ENCODE measurements at places on chromosomes 5 and 9. TPM values are rescaled to one million over a fixed set of nuclear protein-coding genes. Genes with fewer than 3 reads are reported as not detected.

The MEIKIN gene
- not detected for total RNA-seq

The GPR151 gene
- not detected for total RNA-seq

The SLC27A4 gene
- 23.8 TPM for total RNA-seq

The CHSY3 gene
- 0.98 TPM for total RNA-seq

The BRD3 gene
- total RNA-seq = 105 TPM

The FBXL7 gene
- 14.4 TPM for total RNA-seq

- DNase-seq = no peak
Observed at GRCh38 chr9:90078988-90079421, 474.2 kb downstream of the GADD45G start.

DNA sequence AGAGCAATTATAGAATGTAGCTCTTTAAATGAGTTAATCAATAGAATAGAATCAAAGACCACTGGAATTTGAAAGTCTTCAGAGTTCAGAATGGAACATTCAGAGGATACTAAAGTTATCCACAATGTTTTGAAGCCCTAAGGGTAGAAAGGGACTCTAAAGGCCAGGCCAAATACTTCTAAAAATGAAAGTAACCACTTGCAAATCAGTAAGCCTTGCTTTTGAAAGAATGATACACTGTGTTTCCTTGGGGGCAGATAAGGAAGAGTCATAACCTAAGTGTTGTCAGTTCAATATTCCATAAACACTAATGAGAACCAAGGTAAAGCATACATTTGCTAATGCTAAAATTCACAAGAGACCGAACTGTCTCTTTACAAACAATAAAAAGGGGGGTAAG lies 813.5 kb downstream of the PTPRD start:
- no peak for DNase-seq

GRCh38 chr9:128254855-128255759 lies 20.7 kb downstream of the GOLGA2 start:
- peak; percentile 88 for DNase-seq

DNA sequence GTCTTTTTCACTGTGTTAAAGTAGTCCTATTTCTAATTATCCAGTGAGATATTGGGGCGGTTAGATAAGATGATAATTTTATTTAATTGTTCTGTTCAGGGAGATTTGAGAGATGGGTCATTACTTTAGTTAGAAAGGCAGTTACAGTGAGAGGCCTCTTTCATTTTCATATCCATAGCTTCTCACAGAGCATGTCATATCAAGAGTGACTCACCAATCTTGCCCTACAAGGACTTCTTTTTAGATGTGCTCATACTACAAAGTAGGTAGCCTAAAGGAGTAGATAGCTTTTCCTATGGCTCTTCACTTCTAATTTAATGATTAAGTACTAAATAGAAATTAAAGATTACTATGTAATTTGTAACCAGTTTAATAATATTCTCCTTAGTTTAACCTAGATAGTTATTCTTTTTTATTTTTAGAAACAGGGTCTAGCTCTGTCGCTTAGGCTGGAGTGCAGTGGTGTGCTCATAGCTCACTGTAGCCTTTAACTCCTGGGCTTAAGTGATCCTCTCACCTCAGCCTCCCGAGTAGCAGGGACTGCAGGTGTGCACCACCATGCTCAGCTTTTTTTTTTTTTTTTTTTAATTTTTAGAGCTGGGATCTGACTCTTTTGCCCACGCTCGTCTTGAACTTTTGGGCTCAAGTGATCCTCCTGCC lies 71.0 kb downstream of the FER start:
- no peak for DNase-seq

- no peak for DNase-seq
Observed at GRCh38 chr9:79588488-79589223, 16.9 kb downstream of the TLE4 start.

GRCh38 chr9:86843206-86843605 lies 104.1 kb downstream of the GAS1 start:
- no peak for DNase-seq

GRCh38 chr5:91367344-91367743 lies 15.8 kb downstream of the ARRDC3 start:
- no peak for DNase-seq

DNA sequence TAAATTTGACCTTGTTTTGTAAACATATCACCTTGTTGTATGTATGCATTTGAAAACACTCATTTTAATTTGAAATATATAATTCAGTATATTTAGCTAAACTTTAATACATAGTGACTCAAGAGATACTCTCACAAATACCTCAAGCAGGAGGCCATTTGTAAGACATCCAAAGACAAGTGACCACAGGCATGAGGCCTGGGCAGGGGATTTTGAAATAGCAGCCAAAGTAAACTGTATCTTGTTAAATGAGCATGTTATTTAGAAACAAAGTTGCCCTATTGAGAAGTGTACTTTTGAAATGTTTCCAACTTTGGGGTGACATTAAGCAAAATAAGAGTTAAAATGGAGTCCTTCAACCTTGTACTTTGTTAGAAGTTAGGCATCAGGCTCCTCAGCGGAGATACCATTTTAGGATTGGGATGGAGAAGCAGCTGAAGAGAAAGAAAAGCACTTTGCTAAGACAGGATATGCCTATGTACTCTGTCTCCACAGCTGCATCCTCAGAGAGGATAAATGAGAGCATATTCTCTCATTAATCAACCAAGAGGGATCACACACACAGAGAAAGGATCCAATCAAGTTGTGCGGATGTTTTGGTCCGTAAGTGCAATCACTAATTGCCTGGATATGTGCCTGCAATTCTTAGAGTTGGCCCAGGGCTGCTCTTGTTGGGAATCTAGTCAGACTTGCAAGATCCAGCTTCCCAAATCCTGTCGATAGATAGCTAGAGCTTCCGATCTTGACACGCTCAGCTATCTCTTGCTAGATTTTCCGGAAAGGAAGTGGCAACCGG lies 157.5 kb upstream of the HAPLN1 start:
- DNase-seq = no peak

GRCh38 chr5:60959156-60959555 lies 14.2 kb downstream of the NDUFAF2 start:
- no peak for DNase-seq

GRCh38 chr5:134436523-134437339 lies 25.1 kb upstream of the CDKN2AIPNL start:
- DNase-seq = no peak

DNA sequence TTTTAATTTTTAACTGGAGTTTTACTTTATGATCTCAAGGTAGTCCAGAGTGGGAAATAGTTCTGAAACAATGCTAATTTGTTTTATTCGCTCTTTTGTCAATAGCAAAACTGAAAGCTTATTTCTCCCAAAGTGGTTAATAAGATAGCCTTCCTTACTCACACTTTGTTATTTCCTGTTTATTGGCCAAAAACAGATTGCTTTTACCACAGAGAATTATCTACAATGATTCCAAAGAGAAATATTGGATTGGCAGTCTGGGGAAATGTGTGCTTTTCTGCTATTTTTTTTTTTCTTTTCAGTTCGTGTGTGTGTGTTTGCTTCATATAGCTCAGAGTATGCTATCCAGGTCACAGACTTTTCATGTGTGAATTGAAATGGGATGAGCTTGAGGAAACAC lies 756.7 kb upstream of the RGMB start:
- no peak for DNase-seq

Data from WTC11 (cell line).